ENCODE measurements at places on chromosomes 2 and 18. TPM values are rescaled to one million over a fixed set of nuclear protein-coding genes. Genes with fewer than 3 reads are reported as not detected.

DNA sequence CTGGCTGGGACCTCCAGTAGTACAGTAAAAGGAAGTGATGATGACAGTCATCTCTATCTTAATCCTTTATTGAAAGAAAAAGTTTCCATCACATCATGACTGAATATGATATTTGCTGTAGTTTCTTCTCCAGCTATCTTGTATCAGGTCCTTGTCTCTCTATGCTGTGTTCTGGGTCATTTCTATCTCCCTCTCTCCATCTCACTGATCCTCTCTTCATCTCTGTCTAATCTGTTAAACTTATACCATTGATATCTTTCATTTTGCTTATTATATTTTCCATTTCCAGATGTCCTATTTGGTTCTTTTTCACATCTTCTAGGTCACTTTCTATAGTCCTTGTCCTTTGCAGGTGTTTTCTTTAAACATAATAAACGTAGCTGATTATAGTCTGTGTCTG lies 12.3 kb downstream of the CYS1 start:
- no peak for DNase-seq

DNA sequence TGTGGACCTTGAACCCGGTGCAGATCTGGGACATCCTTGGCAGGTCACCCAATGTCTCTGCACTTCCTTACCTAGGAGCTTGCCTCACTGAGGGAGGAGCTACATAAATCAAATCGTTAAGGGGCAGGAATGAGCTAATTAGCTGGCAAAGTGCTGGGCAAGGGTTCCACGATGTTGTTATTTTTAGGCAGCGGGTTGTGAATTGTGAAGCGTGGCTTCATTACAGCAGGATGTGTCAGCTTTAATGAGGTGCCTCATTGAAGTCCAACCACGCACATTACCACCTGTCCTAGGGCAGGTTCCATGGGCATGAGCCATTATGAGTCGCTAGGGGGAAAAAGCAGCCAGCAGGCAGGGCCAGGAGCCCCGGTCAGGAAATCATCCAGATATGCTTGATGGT lies 127.0 kb upstream of the AGAP1 start:
- DNase-seq, result no peak

The EPB41L5 gene
- 9.2 TPM for total RNA-seq

GRCh38 chr2:160303076-160303475 lies 103.0 kb upstream of the ITGB6 start:
- no peak for DNase-seq

The G6PC2 gene
- not detected for total RNA-seq

- no peak for DNase-seq
Measured at GRCh38 chr2:165699946-165700345, 94.1 kb downstream of the GALNT3 start.

Data from uterus (tissue), 4 donors.